GM12865 (cell line): ENCODE measurements at places on chromosomes 1 and 21.
A peak's percentile ranks its signal among the peaks of the same experiment; 100 is the strongest.

DNA sequence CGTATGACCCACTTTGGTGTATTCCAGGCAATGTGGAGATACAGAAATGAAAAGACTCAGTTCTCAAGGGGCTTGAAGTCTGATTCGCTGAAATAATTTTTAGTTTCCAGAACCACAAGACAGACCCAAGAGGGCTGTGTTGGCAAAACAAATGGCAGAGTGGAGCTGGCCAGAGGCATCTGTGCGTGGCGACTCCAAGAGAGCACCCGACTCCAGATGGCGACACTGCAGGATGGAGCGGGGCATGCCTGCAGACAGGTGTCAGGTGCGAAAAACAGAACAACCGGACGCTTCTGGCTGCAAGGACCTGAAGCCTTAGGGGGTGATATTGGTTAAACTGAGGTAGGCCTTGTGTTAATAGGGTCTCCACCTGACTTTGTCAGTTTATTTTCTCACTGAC, 31.7 kb upstream of the COQ8A start:
- no peak for DNase-seq

DNA sequence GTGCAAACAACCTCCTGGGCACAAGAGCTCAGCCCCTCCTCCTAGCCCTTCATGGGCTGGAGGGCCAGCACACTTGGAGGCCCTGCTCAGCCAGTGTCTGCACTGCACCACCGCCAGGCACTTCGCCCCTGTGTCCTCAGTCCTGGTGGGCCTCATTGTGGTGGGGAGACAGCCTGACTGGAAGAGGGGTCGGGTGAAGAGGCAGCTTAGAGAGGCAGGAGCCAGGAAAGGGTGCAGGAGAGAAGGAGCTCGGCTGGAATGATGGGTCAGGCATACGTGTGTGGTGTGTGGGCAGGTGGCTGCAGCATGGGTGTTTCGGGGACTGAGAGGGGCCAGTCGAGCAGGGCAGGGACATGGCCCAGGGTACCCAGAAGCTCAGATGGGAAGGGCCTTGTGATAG, 4.1 kb downstream of the WNT3A start:
- DNase-seq = no peak

DNA sequence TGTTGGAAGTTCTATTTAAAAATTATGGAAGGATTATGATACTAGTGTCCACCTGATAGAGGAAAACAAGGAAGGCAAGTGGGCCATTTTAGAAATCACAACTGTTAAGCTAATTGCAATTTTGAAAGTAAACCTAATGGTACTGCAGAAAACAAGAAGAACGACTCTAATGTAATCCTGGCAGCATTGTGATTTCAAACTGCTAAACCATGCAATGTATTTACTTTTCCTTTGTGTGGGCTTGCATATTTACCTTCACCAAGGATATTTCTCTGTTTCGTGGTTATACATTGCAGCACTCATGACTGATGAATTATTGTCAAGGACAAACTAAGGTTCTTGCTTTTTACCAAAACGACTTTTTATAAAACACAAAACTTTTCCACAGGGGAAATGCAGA, 88.1 kb downstream of the TM2D1 start:
- DNase-seq = no peak

GRCh38 chr1:246491551-246492053, 15.5 kb downstream of the SMYD3 start:
- no peak for DNase-seq

GRCh38 chr1:228082918-228083870, 686 bp downstream of the ARF1 start:
- peak; percentile 61 for DNase-seq
